ENCODE measurements at places on chromosomes 11 and 22.
A peak's percentile ranks its signal among the peaks of the same experiment; 100 is the strongest.

DNA sequence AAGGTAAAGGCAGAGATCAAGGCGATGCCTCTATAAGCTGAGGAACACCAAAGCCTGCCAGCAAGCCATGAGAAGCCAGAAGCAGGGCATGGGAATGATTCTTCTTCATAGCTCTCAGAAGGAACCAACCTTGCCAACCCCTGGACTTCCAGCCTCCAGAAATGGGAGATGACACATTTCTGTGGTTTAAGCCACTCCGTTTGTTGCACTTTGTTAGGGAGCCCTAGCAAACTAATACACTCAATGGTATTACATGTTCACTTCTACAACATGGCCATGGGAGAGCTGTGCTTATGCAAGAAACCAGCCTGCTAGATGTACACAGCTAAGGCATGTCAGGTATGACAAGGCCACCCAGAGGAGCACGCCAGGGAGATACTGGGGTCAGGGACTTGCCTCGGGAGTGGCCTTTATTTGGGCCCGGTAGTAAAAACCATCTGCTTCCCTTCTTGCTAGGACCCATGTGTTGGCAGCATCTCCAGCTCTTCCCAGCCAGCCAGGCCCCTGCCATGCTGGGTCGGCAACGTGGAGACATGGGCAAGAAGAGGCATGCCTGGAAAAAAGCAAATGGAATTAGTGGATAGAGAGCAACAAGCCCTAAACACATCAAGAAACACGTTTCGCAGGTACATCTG, 3.6 kb downstream of the C11orf16 start:
- no peak for DNase-seq

DNA sequence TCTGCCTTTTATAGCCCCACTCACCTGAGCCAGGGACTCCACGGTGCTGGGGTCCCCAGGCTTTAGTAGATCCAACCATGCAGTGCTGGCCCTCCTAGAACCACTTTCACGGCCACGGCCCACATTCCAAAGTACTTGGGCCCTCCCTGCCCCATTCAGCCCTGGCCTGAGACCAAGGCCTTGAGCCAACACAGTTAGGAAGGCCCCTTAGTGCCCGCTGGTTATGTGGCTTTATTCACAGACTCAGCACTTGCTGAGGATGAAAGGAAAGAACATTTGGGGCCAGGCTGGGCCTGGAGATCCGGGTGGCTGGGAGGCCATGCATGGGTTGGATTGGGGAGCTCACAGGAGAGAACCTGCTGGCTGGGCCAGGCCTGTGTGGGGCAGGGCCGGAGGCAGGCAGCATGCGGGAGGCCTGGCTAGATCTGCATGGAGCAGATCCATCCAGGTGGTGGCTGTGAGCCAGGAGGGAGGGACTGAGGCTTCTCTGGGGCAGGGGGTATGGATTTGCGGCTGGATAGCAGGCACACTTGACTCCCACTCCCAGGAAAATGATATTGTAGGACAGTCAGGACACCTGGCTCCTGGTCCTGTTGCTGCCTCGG, 12.6 kb downstream of the CHRM1 start:
- DNase-seq = no peak

- DNase-seq = peak; percentile 9
These were observed 705 bp downstream of the FZD4 start for GRCh38 chr11:86954269-86955110.

DNA sequence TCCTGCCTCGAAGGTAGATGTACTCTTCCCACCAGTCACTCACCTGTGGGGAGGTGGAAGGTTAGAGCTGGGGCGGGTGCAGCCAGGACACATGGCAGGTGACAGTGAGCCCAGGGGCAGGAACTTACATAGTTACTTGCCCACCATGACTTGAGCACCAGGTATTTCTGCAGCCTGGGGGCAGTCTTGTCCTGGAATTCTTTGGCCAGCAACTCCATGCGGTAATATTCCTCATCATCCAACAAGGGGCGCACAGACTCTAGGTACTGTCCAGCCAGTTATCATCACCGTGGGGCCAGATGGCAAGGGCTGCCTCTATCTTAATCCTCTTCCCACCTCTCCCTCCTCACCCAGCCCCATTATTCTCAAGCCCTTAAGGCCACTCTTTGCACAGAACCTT, 2.2 kb downstream of the CPT1B start:
- DNase-seq = no peak

- no peak for DNase-seq
These were observed 2113.5 kb downstream of the LRRC4C start for GRCh38 chr11:39345834-39346442.

GRCh38 chr11:91170711-91171110, 947.9 kb upstream of the CHORDC1 start:
- DNase-seq = no peak

GRCh38 chr11:70057080-70057479, 21.0 kb upstream of the ANO1 start:
- DNase-seq = no peak

GRCh38 chr11:130434521-130435223, 6.3 kb upstream of the ADAMTS8 start:
- DNase-seq = peak; percentile 93

DNA sequence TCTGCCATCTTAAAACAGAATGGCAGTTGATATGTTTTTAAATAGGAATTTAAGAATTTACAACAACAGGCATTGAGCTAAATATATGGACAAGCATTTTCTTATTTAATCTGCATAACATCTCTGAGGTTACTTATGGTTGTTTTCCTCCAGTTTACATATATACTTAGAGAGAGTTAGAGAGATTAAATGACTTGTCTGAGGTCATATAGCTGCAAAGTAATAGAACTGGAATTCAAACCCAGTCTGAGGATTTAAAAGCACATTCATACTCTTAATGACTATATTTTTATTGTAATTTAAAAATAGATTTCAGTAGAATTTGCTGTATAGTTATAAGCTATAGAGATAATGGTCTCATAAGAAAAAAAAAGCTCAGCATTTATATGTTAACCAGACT, 81.4 kb upstream of the GRIK4 start:
- DNase-seq = no peak

GRCh38 chr11:11401960-11402535, 49.0 kb upstream of the CSNK2A3 start:
- no peak for DNase-seq

- peak; percentile 19 for DNase-seq
These were observed 29.4 kb upstream of the SLN start for GRCh38 chr11:107741044-107741823.

GRCh38 chr11:79294845-79295731, 145.7 kb downstream of the TENM4 start:
- DNase-seq = peak; percentile 22

DNA sequence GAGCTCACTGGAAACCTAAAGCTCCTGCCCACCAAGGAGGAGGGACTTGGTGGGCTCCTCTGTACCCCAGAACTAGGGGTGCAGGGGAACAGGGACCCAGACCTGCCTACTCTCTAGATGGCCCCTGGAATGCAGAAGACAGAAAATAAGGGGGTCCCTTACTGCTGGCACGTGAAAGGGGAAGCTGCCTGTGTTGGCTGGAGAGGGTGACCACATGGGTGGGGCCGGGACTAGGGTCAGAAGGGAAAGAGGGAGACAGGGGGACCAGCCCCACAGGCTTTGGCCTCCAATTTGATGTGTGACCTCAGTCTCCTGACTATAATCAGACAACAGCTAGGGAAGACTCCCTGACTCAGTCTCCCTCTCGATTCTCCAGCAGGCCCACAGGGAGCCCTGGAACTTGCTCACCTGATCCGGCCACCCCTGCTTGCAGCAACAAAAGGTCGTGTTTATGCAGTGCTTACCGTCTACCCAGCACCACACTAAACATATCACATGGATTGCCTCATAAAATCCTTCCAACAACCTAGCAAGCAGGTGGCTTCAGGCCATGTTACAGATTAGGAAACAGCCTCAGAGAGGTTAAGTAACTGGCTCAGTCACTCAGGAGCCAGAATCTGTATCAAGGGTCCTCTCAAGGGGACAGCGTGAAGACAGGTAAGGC, 10.2 kb downstream of the ARAP1 start:
- no peak for DNase-seq

GRCh38 chr11:89736566-89736965, 26.5 kb downstream of the TRIM77 start:
- no peak for DNase-seq

DNA sequence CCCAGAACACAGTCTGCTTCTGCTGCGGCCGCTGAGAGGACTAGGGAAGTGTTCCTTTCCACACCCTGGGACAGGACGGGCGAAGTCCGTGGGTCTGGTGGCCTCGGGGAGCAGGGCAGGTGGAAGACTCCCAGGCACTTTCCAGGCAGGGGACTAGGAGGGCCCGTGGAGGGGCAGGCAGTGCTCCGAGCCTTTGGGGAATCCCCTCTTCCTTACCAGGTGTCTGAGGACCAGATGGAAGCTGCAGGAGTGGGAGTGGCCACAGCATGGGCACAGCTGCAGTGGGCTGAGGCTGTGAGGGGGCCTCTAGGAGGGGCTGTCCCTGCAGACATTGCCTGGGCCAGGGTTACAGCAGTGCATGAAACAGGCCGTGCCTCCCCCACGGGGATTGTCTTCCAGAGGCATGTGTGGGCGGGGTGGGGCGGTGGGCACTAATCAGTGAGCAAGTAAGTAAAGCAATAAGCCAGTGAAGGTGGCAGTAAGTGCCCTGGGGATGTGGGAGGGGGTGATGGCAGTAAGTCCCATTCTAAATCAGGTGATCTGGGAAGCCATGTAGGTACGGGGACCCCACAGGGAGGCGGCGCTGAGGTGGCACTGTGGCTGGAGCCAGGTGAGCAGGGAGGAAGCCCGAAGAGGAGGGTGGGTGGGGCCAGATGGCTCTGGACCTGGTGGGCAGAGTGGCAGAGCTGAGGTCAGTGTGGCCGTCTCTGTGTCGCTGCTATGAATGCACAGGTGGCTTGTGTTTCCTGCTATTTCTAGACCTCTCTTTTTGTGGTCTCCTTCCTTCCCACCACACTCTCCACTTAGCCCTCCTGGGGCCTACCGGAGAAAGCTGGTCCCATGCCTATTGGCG, 66.4 kb downstream of the CTTN start:
- DNase-seq = no peak

Data from DMS79 treated with DMSO at 0.1 percent for 48 hours (cell line).